ENCODE measurements at places on chromosomes 6 and 20. TPM values are rescaled to one million over a fixed set of nuclear protein-coding genes. Genes with fewer than 3 reads are reported as not detected.

DNA sequence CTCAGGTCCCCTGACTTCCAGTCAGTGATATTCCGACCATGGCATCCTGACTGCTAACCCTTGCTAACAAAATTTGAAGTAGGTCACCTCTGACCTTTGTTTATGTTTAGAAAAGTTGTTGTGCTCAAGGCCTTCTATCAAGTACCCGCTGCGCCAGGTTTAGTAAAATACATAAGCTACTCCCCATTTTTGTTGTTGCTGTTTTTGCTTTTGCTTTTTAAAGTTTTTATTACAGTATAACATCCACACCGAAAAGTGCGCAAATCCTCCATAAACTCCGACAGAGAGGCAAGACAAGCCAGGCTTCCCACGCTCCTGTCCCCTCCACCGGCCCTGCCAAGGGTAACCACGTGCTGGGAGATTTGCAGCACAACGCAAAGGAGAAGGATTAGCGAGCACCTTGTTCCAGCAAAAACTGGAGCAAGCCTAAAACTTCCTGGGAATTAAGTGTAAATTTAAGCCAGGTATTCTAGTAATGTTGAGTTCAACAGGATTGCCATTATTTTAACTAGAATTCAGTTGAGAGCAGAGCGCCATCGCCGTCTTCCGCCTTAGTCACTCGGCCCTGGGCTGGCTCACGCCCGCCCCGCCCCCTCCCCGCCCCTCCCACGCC lies 17.8 kb upstream of the HMGN4 start:
- peaks cover 14% of the 10 kb centered on the region for H3K4me1 ChIP-seq
- peak overlapping the region; percentile 76 for H3K27ac ChIP-seq
- DNase-seq, result peak; percentile 75
- no peaks in the 10 kb centered on the region for H3K36me3 ChIP-seq
- H3K4me3 ChIP-seq, result peak overlapping the region; percentile 69

DNA sequence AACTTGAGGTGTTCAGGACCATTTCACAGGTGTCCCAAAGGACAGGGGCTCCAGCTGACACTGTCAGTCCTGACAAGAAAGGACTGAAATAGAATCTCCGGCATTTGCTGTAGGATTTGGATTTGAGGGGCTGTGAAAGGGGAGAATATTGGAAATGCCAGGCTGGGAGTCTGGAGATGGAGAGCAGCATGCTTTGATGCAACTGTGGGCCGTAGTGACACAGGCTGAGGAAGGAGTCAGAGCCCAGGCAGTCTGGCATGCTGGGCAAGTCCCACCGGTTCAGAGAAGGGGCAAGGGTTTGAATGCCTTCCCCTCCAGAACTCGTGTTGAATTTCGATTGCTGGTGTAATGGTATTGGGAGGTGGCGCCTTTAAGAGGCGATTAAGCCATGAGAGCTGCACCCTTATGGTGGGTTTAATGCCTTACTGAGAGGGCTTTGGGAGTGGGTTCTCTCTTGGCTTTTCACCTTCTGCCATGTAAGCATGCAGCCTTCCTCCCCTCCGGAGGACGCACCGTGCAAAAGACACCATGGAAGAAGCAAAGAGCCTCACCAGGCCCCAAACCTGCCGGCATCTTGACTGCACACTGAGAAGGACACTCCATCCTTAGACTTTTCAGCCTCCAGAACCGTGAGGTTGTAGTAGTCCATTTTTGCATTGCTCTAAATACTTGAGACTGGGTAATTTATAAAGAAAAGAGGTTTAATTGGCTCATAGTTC lies 9.4 kb upstream of the PYGB start:
- peak overlapping the region; percentile 98 for H3K27ac ChIP-seq
- no peaks in the 10 kb centered on the region for H3K27me3 ChIP-seq
- peaks cover 37% of the 10 kb centered on the region for H3K4me1 ChIP-seq
- DNase-seq, result peak; percentile 74
- 0 out of 2 replicates have a peak overlapping the region, but pooled peaks have one; percentile 24 for H3K4me3 ChIP-seq

- DNase-seq, result no peak
- peaks cover 33% of the 10 kb centered on the region for H3K27me3 ChIP-seq
- peaks cover 17% of the 10 kb centered on the region for H3K4me1 ChIP-seq
- H3K36me3 ChIP-seq, result no peaks in the 10 kb centered on the region
- no peak overlapping the region for H3K27ac ChIP-seq
- no peak overlapping the region for H3K4me3 ChIP-seq
These were observed 106.0 kb upstream of the CST7 start for GRCh38 chr20:24842918-24843715.

- peak overlapping the region; percentile 27 for H3K27ac ChIP-seq
- DNase-seq, result peak; percentile 89
- 0 out of 2 replicates have a peak overlapping the region, but pooled peaks have one; percentile 27 for H3K4me3 ChIP-seq
- H3K4me1 ChIP-seq, result peaks cover 6% of the 10 kb centered on the region
These were observed 136.3 kb upstream of the ZNF184 start for GRCh38 chr6:27608916-27609883.

- DNase-seq, result peak; percentile 24
- peaks cover 60% of the 10 kb centered on the region for H3K4me1 ChIP-seq
- H3K4me3 ChIP-seq, result no peak overlapping the region
- H3K27ac ChIP-seq, result peak overlapping the region; percentile 77
- no peaks in the 10 kb centered on the region for H3K27me3 ChIP-seq
These were observed 10.7 kb downstream of the CASS4 start for GRCh38 chr20:56422824-56423189.

GRCh38 chr6:56188429-56188828 lies 59.0 kb downstream of the COL21A1 start:
- no peaks in the 10 kb centered on the region for H3K36me3 ChIP-seq
- H3K4me3 ChIP-seq, result no peak overlapping the region

DNA sequence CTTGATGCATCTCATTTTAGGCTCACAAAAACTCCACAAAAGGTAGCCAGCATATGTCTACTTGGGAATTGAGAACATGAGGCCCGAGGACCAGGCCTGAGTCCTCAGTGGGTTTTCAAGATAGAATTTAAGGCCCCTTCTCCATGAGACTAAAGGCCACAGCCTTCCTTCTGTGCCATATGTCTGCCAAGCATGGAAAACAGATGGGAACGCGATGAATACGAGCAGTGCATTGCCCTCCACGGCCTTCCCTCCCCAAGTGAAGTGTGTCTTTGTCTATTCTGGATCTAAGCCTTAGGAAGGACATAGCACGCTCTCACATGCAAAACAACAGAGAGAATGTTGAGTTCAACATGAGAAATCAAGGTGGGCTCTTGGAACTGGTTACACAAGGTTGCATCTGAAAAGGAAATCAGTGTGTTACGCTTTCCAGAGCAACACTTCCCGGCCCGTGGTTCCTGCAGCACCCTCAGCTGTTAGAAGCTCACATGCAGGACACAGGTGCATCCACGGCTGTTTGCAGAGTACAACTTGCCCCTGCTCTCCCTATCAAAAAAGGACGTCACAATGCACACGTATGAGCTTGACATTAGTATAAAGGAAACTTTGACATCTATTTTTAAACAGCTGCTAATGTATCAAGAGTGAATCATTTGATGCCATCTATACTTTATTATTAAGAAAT lies 229.9 kb downstream of the NRN1 start:
- no peak overlapping the region for H3K4me3 ChIP-seq
- no peak for DNase-seq
- H3K27me3 ChIP-seq, result no peaks in the 10 kb centered on the region
- no peaks in the 10 kb centered on the region for H3K4me1 ChIP-seq

MOCS1 gene
- 10.2 TPM for total RNA-seq

Measured in GM23248 (cell line).